ENCODE measurements at places on chromosomes 12 and 14. TPM values are rescaled to one million over a fixed set of nuclear protein-coding genes. Genes with fewer than 3 reads are reported as not detected.

DNA sequence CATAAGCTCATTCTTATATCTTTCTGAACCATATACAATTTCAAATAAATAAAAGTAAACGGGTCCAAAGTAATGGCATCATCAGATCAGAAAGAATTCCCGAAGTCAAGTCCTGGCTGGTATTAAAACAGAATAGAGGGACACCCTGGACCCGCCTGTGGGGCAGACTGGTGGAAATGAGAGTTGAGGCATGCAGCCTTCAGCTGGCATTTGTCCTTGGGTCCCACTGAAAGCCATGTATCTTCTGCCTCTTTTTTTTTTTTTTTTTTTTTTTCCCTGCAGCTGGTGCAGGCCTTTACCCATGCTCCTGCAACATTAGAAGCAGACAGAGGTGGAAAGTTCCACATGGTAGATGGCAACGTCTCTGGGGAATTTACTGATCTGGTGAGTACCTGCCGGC is 9.9 kb downstream of the AHSA1 start:
- H3K27ac ChIP-seq: no peak overlapping the region
- H3K4me3 ChIP-seq: no peak overlapping the region
- H3K27me3 ChIP-seq: no peaks in the 10 kb centered on the region
- no peaks in the 10 kb centered on the region for H3K4me1 ChIP-seq
- H3K36me3 ChIP-seq: peaks cover 77% of the 10 kb centered on the region

- no peaks in the 10 kb centered on the region for H3K4me1 ChIP-seq
- no peak overlapping the region for H3K27ac ChIP-seq
- H3K4me3 ChIP-seq: no peak overlapping the region
- DNase-seq: no peak
Measured at GRCh38 chr14:78764645-78765044, 594.5 kb downstream of the NRXN3 start.

DNA sequence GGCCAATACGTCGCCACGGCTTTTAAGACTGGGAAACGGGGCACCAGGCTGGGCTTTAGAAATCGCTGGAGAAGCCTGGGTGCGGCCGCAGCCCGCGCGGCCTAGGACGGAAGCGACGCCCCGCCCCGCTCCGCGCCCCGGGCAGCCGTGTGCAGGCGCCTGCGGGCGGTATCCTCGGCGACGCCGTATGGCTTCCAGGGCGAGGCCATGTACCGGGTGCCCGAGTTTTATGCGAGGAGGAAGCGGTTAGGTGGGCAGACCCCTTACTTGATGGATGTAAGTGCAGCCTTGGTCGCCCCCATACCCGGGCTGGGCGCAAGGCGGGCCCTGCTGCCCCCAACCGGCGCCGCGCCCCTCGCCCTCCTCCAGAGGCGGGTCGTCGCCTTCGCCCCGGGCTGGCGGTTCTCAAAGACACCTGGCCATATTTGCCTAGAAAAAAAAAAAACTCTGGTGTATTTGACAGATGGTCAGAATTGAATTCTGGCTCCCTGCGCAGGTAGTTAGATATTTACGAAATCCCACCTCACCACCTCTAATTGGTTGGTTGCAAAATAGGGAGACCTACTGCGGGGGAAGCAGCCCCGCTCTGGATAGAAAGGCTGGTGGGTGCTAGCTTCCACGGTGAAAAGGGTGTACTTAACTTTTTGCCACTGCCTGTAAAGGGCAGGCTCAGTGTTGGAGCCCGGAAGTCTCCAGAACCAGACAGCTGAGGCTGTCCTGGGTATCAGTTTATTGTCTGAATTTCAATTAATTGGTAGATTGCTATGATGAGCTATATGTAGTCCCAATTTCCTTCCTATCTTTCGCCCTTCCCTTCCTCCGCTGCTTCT is at the start of gene PPP1R36:
TSS of gene PPP1R36 (plus strand) at position 171 of the 830 bp plus-strand sequence. CDS start at position 208, 37 bp downstream.
- H3K27me3 ChIP-seq: peaks cover 17% of the 10 kb centered on the region
- H3K4me3 ChIP-seq: peak within 1 kb of the TSS; percentile 46
- no peaks in the 10 kb centered on the region for H3K36me3 ChIP-seq
- H3K4me1 ChIP-seq: peaks cover 10% of the 10 kb centered on the region
- DNase-seq: peak; percentile 50

DNA sequence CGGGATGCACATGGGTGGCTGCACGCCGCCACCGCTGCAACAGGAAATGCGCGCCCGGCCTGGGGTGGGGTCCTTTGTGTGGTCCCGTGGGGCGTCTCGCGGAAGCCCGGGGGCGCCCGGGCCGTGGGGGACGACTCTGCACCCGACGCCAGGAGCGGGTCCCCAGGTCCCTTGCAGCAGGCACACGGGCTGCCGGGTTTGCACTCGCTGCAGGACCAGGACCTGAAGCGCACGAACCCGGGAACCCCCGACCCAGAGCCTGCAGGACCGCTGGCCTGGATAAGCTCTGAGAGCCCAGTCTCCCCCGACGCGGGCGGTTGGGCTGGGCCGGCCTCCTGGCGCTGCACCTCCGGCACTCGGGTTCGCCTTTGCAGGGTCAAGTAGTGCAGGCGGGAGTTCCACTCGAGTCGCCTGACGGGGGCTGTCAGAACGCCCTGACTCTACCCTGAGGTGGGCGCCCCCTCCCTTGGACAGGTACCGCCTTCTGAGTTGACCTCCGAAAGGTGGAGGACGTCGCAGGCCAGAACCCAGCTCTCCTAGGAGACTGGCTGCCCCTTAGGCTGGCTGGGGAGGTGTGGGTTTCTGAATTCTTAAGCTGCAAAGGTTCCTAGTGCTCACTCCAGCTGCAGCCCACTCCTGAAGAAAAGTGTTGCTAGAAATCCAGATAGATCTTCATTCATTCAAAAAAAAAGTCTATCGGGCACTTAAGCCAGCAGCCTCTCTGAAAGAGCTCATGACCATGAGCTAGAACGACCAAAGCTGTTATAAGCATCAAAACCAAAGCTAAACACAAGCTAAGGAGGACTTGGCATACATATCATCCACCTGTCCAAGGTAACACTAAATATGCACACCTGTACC is 68.0 kb downstream of the RNF34 start:
- H3K27me3 ChIP-seq: no peaks in the 10 kb centered on the region
- no peaks in the 10 kb centered on the region for H3K36me3 ChIP-seq
- H3K27ac ChIP-seq: peak overlapping the region; percentile 34
- DNase-seq: no peak

DNA sequence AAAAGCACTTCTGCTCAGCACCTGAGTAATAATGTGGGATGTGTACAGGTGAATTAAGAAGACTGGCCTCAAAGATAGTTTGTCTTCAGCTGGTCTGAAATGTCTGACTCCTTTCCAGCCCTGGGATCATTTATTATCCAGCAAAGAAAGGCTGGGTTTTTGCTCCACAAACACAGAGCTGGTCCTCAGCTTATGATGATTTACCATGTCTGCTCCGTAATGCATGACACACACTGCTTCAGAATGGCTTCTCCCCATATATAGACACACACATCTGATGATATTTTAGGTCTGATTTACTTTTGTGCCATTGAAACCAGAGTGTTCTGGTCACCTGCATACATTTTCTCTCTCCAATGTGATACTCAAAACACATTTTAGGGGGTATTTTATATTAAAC is 225.0 kb downstream of the SLC25A21 start:
- H3K4me3 ChIP-seq: no peak overlapping the region
- H3K4me1 ChIP-seq: no peaks in the 10 kb centered on the region
- no peak for DNase-seq
- H3K36me3 ChIP-seq: no peaks in the 10 kb centered on the region

DNA sequence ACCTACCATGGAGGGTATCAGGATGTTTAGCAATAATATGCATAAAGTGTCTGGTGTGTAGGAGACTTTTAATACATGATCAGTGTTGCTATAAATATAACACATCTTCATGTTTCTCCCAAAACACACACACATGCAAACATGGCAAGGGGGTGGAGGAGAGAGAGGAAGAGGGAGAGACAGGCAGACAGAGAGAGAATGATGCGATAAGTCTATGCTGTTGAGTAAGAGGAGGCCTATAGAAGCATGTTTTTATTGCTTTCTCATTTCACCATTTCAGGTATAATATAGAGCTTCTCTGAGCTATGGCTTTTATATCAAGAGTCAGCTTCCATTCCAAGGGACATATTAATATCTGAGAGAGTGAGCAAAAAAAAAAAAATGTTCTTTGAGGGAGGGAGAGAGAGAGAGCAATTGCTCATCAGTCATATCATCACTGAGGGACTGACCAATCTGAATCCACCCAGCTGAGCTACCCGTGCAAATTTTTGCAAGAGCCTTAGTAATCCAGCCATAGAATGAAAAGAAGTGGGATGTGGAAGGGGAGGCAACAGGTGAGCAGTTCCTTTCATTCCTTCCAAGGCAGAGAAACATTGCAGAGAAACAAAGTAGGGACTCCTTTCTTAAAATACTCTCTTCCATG is 54.8 kb upstream of the RASSF8 start:
- H3K4me3 ChIP-seq: no peak overlapping the region
- DNase-seq: no peak
- no peaks in the 10 kb centered on the region for H3K27me3 ChIP-seq
- no peaks in the 10 kb centered on the region for H3K36me3 ChIP-seq
- H3K27ac ChIP-seq: no peak overlapping the region

DNA sequence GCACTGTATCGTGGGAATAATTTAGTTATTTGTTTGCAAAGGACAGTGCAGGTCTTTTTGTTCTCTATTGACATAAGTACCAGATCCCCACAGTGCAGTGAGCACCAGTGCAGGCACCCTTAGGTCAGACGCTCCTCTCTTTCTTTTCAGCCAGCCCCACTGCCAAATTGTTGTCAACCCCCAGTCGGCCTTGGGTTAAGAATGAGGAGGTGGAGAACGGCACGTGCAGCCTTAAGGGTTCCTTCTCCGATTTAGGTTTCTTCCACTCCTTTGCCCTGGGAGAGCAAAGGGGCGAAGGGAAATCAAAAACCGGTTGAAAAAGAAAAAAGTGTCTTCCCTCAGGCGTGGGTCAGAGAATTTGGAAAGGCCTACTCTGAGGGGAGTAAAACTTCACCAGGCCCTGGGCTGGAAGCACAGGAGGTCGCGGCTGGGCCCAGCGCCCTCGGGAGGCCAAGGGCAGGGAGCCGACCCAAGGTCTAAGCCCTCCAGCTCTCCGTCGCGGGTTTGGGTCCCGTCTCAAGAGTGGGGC is 4.3 kb downstream of the PAX9 start:
- no peak overlapping the region for H3K4me3 ChIP-seq
- H3K36me3 ChIP-seq: no peaks in the 10 kb centered on the region
- H3K27ac ChIP-seq: no peak overlapping the region
- no peak for DNase-seq
- H3K4me1 ChIP-seq: peaks cover 20% of the 10 kb centered on the region
- peaks cover 97% of the 10 kb centered on the region for H3K27me3 ChIP-seq

GRCh38 chr14:51881636-51882035 is 21.2 kb downstream of the GNG2 start:
- H3K4me3 ChIP-seq: peak overlapping the region; percentile 23
- no peaks in the 10 kb centered on the region for H3K36me3 ChIP-seq
- H3K27ac ChIP-seq: peak overlapping the region; percentile 16
- DNase-seq: no peak
- peaks cover 4% of the 10 kb centered on the region for H3K4me1 ChIP-seq

DNA sequence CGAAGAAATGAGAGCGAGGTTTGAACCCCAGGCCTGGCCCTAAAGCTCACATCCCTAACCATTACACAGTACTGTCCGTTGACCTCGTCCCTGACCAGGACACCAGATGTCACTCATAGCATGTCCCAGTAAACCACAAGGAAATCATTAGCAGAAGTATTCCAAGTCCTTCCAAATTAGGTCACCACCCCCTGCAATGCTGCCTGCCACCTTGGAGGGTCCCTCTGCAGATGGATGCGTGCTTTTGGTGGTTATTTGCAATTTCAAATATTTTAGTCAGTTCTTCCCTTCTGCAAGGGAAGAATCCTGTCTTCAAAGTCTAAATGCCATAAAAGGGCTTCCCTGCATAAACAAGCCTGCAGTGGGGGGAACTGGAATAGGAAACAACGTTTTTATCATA is 71.3 kb downstream of the CLMN start:
- H3K4me3 ChIP-seq: no peak overlapping the region
- peaks cover 15% of the 10 kb centered on the region for H3K4me1 ChIP-seq
- no peaks in the 10 kb centered on the region for H3K27me3 ChIP-seq
- no peaks in the 10 kb centered on the region for H3K36me3 ChIP-seq
- H3K27ac ChIP-seq: no peak overlapping the region

DNA sequence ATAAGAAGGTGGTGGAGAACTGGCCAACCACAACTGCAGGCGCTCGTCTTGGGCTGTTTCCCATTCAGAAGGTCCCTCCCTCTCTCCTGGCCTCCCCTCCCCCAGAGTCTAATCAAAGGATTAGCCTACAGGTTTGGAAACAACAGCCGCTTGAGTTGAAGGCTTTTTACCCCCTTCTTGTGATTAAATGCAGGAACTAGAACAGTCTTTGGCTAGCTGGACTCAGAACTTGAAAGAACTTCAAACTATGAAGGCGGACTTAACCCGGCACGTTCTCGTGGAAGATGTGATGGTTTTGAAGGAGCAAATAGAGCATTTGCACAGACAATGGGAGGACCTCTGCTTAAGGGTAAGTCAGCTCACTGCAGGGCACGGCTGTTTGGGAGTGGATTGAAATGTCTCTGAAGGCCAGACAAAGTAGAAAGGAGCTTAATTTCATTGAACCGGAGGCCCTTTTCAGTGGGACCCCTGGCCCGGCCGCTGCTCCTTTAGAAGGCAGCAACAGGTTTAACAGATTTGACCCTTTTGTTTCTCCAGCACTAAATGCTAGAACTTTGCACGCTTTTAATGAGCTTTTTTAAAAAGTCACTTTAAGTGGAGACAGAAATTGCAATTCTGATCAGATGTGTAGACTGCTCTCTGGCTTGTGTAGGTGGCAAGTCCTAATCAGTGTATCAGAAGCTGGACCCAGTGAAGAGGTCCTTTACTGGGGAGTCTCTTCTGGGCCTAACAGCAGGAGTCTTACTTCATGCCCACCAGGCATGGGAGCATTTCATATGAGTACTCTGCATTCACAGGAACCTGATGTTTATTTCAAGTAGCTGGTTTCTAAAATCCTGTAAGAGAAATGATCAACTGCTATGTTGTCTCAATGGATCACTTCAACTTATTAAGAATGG is 107.7 kb downstream of the ESR2 start:
- no peak overlapping the region for H3K27ac ChIP-seq
- H3K36me3 ChIP-seq: peaks cover 65% of the 10 kb centered on the region
- no peaks in the 10 kb centered on the region for H3K27me3 ChIP-seq
- H3K4me1 ChIP-seq: no peaks in the 10 kb centered on the region
- H3K4me3 ChIP-seq: no peak overlapping the region
- DNase-seq: no peak

GRCh38 chr14:21822109-21822508 is 148.5 kb upstream of the OR4E1 start:
- no peak overlapping the region for H3K27ac ChIP-seq
- no peaks in the 10 kb centered on the region for H3K27me3 ChIP-seq
- H3K4me1 ChIP-seq: no peaks in the 10 kb centered on the region
- no peak overlapping the region for H3K4me3 ChIP-seq

The AQP6 gene
- total RNA-seq: not detected

The SERPINA10 gene
- not detected for total RNA-seq

The BCL11B gene
- 2.1 TPM for total RNA-seq

The RHOJ gene
- 6.5 TPM for total RNA-seq

The SSTR1 gene
- 0.69 TPM for total RNA-seq

The SAMD15 gene
- total RNA-seq: not detected

Data from heart left ventricle (tissue), 16 donors.